ENCODE measurements at places on chromosomes 7 and 10.
A peak's percentile ranks its signal among the peaks of the same experiment; 100 is the strongest.

GRCh38 chr10:93488956-93489528 is 6.9 kb upstream of the MYOF start:
- DNase-seq, result no peak

GRCh38 chr10:50314169-50315071 is 63.1 kb upstream of the ASAH2 start:
- DNase-seq, result no peak

GRCh38 chr7:122919643-122920181 is 33.5 kb upstream of the CADPS2 start:
- no peak for DNase-seq

DNA sequence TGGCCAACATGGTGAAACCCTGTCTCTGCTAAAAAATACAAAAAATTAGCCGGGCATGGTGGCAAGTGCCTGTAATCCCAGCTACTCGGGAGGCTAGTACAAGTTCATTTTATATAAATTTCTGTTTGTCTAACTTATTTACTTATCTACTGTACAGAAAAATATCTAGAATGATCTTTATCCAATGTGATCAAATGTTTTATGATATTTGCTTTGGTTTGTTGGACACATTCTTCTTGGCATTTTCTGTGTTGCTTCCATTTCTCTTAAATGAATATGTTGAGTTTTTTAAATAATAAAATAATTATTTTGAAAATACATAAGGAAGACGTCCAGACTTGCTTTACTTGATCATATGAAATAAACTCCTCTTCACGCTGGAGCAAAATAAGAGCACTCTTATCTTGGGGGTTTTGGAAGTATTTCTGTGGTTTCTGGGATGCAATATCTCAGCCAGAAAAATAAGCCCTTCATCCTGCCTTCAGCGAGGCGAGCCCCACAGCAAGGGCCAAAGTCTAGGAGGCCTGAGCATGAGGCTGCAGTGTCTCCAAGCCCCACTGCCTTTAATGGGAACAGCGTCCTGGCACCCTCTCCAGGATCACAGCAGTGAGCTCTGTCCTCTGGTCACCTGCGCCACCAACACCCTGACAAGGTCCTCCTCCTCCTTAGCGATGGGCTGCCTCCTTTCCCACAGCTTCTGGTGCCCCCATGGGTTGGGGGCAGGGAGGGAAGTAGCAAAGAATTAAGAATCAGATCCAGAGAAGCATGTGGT is 480.2 kb downstream of the KCNMA1 start:
- DNase-seq, result no peak

DNA sequence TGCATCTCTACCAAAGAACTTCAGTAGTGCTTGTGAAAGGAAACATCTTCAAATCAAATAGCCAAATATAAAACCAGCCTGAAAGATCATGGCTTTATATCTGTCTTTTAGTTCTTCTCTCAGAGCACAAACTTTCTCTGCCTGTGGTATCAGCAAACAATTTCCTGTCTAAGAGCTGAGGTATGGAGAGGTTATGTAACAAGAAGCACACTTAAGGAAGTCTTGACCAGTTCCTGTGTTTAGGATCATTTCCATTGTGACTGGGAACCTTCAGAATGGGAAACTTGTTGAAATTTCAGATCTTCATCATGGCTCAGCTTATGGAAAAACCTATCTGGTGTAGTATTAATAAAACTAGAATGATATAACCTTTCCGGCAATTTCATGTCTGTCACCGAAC is 148.8 kb downstream of the MBL2 start:
- DNase-seq, result no peak

DNA sequence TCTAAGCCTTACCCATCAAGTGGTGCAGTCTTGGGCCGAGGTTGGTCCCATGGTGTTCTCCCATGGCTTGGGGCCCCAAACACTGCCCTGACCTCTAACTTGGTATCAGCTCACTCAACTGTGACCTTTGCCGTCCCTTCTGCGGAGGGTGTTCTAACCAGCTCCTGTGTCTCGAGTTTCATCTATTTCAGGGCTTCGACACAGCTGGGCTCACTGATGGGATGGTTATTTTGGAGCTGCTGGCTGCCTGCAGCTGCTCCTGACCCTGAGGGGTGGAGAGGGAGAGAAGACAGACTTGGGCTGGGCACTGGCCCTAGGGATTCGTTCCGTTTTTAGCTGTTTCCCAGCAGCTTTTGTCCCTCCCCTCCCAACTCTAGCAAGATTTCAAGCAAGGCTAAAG is 86.9 kb downstream of the NEURL1 start:
- no peak for DNase-seq

DNA sequence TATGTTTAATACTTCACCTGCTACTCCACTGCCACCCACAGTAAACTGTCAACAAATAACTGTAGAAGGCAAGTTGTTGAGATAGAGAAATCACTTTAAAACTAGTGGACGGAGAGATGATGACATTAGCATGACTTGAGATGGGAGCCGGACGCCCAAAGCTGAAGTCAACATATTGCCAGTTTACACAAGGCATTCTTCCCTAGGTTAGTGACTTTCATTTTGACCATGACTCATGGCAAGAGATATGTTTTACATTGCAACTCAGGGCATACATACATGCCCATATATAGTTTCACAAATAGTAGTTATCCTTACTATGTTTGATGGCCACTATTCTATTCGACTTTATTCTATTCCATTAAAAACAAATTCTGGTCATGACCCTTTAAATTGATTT is 296.6 kb downstream of the PLXNA4 start:
- no peak for DNase-seq

GRCh38 chr10:7056216-7056615 is 354.6 kb downstream of the SFMBT2 start:
- DNase-seq, result no peak

GRCh38 chr10:72335394-72336258 is 19.1 kb downstream of the DNAJB12 start:
- DNase-seq, result no peak

DNA sequence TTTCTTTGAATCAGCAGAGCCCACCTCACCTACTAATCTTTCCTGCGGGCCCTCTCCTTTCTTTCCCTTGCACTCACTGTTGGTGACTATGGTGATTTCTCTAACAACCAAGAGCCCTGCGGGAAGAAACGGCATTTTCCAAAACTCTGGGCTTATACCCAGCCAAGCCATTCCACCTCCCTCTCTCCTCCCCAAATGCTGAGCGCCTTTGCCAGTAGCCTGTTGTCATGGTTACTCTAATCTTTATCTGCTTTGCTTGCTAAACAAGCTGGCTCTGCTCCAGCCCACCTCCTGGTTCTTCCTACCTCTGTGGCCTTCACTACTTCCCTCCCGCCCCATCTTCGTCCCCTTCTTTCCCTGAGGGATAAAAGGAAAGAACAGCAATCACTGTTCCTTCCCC is 86.7 kb downstream of the DGKI start:
- DNase-seq, result no peak

GRCh38 chr7:2283074-2283473 is 31.2 kb downstream of the SNX8 start:
- no peak for DNase-seq

GRCh38 chr10:121521794-121522556 is 76.3 kb downstream of the FGFR2 start:
- DNase-seq, result no peak

GRCh38 chr7:79093421-79093820 is 360.0 kb downstream of the MAGI2 start:
- no peak for DNase-seq

- no peak for DNase-seq
These were observed 64.6 kb downstream of the GSAP start for GRCh38 chr7:77351539-77352004.

GRCh38 chr10:25952857-25953256 is 18.8 kb downstream of the MYO3A start:
- no peak for DNase-seq

DNA sequence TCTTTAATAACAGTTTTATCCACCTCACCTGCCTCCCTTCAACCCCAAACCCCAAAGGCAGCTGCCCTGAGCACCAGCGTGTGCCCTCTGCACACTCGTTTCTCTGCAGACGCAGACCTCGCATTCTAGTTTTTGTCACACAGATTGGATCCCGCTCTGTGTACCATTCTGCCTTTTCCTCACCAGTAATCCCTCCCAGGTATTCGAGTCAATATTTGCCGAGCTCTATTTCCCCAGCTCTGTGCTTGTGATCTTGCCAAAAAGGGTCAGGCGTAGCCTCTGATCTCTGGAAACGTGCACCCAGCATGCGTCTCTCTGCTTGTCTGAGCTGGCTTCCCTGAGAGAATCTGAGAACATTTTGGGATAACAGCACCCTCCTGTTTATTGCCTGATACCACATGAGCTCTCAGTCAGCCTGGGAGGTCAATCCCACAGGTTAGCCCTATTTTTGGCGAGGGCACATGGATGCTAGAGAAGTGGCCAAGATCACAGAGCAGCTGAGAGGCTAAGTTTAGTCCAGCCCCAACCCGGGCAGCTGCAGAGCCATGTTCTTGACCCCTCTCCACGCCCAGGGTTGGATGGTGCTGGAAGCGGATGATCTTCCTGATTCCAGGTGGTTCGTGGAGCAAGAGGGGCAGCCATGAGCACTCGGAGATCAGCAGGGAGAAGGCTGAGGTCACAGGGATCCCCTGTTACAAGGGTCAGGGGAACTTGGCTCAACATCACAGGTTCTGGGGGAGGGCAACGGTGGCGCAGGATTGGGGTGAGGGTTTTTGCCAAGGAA is 29.1 kb downstream of the FOXL3 start:
- DNase-seq, result no peak

GRCh38 chr10:123429706-123430221 is 236.4 kb upstream of the GPR26 start:
- no peak for DNase-seq

DNA sequence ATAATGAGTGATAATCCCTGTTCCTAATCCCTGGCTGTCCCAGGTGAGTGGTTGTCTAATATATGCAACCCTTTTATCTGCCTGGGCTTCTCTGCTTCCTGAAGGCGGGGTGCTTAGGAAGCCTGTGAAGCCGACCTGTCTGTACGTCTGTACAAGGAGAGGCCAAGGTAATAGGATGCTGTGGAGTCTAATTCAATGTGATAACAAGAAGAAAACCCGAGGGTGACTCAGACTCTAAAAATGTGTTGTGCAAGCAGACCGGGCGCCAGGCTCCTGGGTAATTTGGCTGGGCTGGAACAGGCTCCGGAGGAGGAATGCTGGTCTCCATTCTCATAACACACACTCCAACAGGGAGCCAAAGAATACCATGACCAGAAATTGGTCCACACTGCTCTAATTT is 43.6 kb downstream of the THNSL1 start:
- peak; percentile 88 for DNase-seq

DNA sequence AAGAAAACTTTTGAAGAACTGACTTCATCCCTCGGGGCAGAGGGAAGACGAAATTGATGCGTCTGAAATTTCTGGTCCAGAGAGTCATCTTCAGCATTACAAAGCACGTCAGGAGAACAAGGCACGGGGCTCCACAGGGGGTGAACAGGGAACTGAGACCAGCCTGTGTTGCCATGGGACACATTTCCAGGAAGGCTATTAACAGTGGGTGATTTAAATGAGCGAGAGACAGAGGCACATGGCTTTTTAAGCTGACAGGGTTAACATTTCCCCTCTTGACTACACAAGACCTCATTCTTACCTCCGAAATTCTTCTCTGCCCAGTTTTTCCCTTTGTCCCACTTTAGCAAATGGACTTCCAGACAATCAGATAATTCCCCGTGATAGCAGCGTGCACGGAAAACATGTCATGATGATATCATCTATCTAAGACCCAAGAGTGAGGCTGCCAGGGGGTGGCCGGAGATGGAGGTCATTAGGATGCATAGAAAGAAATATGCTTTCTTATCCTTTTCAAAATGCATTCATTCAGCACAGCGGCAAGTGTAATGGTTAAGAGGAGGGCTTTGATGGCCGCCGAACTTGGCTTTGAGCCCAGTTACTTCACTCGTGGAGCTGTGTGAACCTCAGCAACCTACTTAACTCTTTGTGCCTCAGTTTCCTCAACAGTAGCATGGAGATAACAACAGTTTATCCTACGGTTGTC is 248.0 kb downstream of the PRPF18 start:
- DNase-seq, result peak; percentile 70

GRCh38 chr10:28939281-28940157 is 262.2 kb downstream of the BAMBI start:
- no peak for DNase-seq

Measured in kidney capillary endothelial cell (primary cell).